ENCODE measurements at places on chromosomes 1 and 21.

GRCh38 chr1:112264553-112264952 is 131.5 kb upstream of the CTTNBP2NL start:
- no peaks in the 10 kb centered on the region for H3K36me3 ChIP-seq
- no peak overlapping the region for H3K27ac ChIP-seq
- peaks cover 9% of the 10 kb centered on the region for H3K27me3 ChIP-seq
- no peak for DNase-seq
- H3K4me3 ChIP-seq = no peak overlapping the region
- H3K4me1 ChIP-seq = no peaks in the 10 kb centered on the region

DNA sequence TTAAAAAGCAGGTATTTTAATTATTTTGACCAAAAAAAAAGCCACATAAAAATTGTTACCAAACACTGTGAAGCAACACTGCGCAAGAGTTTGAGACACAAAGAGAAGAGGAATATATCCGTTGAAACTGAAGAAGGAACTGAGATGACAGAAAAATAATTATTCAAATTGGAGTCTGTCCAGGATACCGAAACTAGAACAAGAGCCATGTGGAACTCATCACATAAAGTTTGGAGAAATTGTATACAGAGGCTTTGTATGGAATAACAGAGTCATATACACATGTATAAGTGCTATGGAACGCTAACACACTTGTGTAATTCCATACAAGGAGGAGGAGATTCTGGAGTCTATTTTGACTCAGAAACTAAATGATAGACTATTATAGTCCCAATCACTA is 675.1 kb upstream of the ADGRL2 start:
- H3K4me1 ChIP-seq = no peaks in the 10 kb centered on the region
- DNase-seq = no peak
- no peak overlapping the region for H3K27ac ChIP-seq
- no peaks in the 10 kb centered on the region for H3K36me3 ChIP-seq

GRCh38 chr1:29180497-29181412 is 945 bp downstream of the SRSF4 start:
- peak overlapping the region; percentile 97 for H3K27ac ChIP-seq
- no peak for DNase-seq
- H3K4me3 ChIP-seq = peak overlapping the region; percentile 97
- no peaks in the 10 kb centered on the region for H3K27me3 ChIP-seq
- H3K36me3 ChIP-seq = peaks cover 51% of the 10 kb centered on the region
- H3K4me1 ChIP-seq = peaks cover 46% of the 10 kb centered on the region

DNA sequence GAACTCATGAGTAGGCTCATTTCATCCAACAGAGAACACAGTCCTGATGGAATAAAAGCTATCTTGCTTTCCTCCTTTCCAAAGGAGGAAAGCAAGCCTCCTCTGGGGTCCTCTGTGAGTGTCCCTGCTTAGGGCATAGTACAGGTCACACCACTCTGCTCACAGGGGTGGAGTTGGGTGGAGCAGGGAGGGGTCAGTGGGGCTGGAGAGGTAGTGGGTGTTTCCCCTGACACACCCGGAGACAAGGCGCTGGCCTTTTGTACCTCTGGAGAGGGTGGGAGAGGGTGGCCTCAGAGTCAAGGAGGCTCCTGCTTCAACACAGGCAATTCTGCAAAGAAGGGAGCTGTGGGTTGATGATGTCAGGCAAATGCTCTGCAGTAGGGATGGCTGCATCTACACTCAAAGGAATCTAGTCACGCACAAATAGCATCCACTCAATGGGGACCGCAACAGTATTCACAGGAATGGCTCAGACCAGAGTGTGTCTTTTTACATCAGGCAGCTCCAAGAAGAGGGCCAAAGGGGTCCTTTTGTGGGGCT is 58.6 kb upstream of the PLXNA2 start:
- no peaks in the 10 kb centered on the region for H3K4me1 ChIP-seq
- no peak overlapping the region for H3K4me3 ChIP-seq
- no peak overlapping the region for H3K27ac ChIP-seq
- DNase-seq = no peak
- peaks cover 3% of the 10 kb centered on the region for H3K27me3 ChIP-seq
- H3K36me3 ChIP-seq = no peaks in the 10 kb centered on the region

DNA sequence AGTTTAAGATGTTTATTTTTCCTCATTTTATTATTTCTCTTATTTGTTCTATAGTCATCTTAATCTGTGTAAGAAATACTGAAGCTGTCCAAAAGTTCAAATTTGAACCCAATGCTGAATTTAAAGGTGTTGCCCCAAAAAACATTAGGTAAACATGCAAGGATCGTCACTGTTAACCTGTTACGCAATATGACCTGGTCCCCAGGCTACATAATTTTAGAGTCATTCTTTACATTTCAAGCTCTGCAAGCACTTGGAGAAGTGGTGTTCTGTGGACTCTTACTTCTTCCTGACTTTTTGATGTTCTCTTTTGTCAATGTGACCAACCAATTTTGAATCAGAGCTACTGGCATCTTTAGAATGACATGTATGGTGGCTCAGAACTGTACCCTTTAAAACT is 106.0 kb downstream of the CLIC6 start:
- H3K36me3 ChIP-seq = no peaks in the 10 kb centered on the region
- no peak overlapping the region for H3K27ac ChIP-seq
- no peak for DNase-seq
- peaks cover 53% of the 10 kb centered on the region for H3K27me3 ChIP-seq
- H3K4me3 ChIP-seq = no peak overlapping the region
- no peaks in the 10 kb centered on the region for H3K4me1 ChIP-seq

- H3K27me3 ChIP-seq = no peaks in the 10 kb centered on the region
- peaks cover 75% of the 10 kb centered on the region for H3K36me3 ChIP-seq
- H3K27ac ChIP-seq = peak overlapping the region; percentile 36
- no peak for DNase-seq
Observed at GRCh38 chr1:8495928-8496401, 178.1 kb downstream of the SLC45A1 start.

All from activated T-helper 2 cell treated with anti-CD3 and anti-CD28 coated beads, Interferon-gamma antibody, Interleukin-2, Interleukin-4, amounts not matched to agents 10 μg/mL and 5 μg/mL and 100 μg/mL, durations not matched to agents 14 hours and 24 hours and 36 hours (primary cell).